Germinal center (tissue), 1 donor: ENCODE measurements at places on chromosomes 12 and 14.

- no peak for DNase-seq
Measured at GRCh38 chr14:40467969-40468368, 1035.7 kb upstream of the FBXO33 start.

DNA sequence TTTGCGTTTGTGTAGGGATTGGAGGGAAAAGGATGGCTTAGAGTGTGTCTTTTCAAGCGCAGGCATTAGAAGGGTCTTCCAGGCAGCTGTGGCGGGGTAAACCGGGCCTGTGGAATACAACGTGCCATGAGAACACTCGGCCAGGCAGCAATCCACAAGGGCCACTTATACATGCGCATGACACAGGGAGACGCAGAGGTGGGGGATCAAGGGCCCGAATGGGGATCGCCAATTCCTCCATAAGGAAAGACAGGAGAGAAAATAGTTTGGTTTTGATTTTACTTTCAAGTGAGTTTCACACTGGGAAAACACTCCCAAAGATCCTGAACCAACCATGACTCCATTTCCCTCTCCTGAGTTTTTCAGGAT is 71.6 kb downstream of the SPRING1 start:
- no peak for DNase-seq

DNA sequence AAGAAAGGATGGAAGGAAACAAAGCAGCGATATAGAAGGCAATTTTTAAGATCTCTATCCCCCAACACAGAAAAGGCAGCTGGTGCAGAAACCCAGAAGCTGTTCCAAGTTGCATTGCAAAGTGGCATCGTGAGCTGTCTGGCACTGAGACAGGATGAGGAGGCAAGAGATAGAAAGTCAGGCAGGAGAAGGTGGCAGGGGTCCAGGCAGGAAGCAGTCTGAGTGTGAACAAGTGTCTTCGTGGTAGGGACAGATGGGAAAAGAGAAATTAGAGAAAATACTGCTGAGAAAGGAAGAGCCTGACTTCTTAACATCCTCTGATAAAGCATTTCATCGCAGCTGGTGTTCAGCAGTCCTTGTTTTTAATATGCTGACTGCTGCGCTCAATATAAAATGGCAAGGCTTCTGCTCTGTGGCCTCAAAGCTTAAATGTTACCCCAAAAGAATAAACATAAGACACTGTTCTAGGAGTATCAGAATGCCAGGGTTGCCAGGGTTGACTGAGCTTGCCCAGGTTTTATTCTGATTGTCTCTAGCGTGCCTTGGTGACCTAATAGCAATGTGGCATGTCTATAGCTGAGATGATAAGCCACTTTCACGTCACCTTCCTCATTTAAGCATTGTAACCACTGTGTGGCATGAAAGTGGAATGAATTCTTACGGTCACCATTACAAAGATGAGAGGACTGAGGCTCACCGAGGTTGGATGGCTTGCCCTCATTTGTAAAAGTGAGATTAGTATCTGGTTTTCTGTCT is 397.6 kb downstream of the NUAK1 start:
- DNase-seq, result no peak

- DNase-seq, result no peak
Measured at GRCh38 chr12:92360543-92360942, 214.9 kb upstream of the BTG1 start.

- no peak for DNase-seq
Measured at GRCh38 chr12:110585231-110585799, 2.2 kb upstream of the PPTC7 start.

DNA sequence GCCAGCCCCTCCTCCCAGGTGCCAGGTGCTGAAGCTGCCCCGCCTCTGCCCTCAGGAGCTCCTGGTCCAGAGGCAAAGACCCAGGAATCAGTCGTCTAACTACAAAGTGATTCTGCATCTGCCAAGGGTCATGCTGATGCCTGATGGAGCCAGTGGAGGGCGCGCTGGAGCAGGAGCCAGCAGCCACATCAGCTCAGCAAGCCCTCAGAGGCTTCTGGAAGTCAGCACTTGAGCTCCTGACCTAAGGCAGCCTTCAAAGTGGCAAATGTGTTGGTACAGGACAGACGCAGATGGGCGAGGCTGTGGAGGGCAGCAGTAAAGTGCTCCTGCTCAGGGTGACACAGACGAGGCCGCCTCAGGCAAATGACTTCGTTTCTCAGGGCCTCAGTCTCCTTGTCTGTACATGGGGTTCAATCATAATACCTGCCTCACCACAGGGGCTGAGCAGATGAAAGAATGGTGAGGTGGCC is 10.9 kb downstream of the C12orf43 start:
- peak; percentile 19 for DNase-seq

- DNase-seq, result no peak
Measured at GRCh38 chr14:42719391-42719790, 1112.7 kb downstream of the LRFN5 start.

DNA sequence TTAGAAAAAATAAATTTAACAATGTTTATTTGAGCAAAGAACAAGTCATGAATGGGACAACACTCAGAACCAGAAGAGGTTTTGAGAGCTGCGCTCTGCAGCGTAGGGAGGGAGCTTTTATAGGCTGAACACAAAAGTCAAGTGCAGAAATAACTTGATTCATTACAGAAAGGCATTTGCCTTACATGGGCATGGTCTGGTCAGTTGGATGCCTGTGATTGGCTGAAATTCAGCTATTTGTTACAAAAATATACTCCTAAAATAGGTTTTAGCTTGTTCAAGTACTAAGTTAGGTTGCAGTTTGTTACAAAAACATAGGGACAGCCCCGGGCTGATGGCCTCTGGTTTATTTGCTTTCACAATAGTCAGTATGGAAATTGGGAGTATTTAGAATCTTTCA is 118.0 kb downstream of the NUAK1 start:
- DNase-seq, result no peak

DNA sequence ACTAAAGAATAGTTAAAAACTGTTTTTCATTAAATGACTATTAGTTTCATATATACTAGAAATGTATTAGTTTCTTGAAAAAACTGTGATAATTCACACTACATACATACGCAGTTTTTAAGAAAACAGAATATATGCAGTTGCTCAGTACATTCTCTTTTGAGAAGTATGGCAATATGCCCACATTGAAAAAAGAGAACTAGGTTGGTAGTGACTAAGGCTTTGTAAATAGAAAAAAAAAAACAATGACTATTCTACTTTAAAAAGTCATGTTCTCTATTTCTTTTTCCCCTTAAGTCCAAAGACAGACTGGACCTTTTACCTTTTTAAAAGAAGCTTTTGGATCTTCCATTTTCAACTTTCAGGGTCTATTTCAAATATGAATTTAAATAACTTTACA is 25.0 kb downstream of the SNX6 start:
- no peak for DNase-seq

DNA sequence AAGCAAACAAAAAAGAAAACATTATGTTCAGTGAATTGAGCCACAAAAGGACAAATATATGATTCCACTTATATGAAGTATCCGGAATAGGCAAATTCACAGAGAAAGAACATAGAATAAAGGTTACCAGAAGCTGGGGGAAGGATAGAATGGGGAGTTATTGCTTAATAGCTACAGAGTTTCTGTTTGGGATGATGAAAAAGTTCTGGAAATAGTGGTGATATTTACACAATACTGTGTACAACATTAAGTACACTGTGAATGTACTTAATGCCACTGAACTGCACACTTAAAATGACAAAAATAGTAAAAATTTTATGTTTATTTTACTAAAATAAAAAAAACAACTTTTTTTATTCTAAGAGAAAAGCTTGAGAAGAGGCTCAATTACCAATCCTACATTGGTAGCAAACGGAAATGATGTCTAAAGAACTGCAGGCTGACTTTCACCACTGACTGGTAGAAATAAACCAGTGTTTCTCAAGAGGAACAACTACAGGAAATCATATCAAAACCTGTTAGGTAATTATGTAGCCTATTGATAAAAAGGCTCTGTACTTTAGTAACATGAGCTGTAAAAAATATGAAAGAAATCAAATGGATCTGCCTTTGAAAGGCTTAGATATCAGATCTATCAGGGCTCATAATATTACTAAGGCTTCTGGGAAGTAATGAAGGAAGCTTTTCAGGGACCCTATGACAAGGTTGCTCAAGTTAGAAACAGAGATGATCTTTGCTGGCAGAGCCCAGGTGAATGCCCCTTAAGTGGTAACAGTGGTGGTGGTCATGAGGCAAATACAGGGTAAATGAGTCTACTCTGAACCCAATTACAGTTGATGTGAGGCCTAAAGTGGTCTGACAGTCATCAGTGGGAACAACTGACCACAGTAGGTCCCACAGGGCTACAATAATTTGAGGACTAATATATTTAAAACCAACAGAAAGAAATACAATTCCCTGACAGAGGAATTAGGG is 41.3 kb downstream of the BAZ1A start:
- no peak for DNase-seq

- peak; percentile 10 for DNase-seq
Measured at GRCh38 chr14:34981743-34982420, 910 bp upstream of the SRP54 start.

DNA sequence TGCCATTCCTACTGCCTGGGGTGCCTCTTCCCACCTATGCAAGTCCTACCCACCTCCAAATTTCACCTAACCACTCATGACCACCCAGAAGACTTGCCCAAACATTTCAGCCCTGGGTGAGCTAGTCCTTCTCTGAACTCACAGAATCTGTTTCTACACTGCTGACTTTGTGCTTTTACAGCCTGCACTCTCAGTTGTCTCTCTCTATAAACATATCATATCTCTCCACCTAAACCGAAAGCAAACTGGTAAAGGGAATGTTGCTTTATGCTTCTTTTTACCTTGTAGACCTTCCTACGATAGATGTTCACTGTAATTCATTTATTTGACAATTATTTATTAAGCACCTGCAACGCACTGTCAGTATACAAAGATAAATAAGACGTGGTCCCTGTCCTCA is 38.1 kb upstream of the RNASE3 start:
- no peak for DNase-seq

- DNase-seq, result no peak
Measured at GRCh38 chr12:96882862-96883261, 24.2 kb upstream of the NEDD1 start.

DNA sequence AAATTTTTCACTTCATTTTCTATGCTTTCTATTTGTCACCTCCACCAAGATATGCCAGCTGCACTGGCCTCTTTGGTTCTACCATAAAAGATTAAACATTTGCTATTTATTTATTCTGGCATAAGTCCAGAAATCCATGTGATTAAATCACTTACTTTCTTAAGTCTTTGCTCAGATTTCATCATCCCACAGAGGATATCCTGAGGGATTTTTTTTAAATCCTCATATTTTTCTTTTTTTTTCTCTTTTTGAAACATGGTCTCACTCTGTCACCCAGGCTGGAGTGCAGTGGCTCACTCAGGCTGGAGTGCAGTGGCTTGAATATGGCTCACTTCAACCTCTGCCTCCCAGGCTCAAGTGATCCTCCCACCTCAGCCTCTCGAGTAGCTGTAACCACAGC is 645.4 kb upstream of the ATXN7L3B start:
- DNase-seq, result no peak

DNA sequence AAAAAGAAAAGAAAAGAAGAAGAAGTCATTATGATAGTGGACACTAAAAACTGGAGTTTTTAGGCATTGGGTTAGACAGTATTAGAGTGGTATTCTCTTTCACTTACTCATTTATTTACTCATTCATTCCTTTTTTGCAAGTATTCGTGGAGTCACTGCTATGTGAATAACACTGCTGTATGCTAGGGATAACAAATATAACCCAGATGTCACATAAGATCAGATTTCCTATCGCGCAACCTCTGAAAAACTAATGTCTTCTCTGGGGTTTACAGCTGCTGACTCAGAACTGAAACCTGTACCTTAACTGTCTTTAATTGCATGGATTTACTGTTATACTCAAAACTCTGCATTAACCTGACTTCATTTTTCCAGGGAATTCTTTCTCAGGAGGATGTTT is 353.7 kb downstream of the LRIG3 start:
- no peak for DNase-seq

- DNase-seq, result no peak
Measured at GRCh38 chr12:94793191-94793595, 142.8 kb upstream of the TMCC3 start.

- DNase-seq, result no peak
Measured at GRCh38 chr14:98847521-98848468, 424.2 kb downstream of the BCL11B start.

GRCh38 chr14:56324454-56324853 is 206.2 kb downstream of the PELI2 start:
- DNase-seq, result no peak

DNA sequence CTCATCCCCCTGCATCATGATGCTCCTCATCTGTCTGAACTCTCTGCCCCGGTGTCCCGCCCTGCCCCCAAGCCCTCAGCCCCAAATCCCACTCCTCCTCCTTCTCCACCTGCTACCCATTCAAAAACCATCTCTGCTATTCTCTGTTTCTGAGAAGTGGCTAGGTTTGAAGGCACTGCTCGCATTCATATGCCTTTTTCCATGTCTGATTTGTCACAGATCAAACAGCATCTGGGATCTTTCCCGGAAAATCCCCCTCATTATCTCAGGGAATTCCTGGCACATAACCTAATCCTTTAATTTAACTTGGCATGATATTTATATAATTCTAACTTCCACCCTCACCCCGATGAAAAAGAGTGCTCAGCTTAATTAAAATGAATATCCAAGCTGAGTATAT is 3.3 kb upstream of the ADAM20 start:
- DNase-seq, result no peak

DNA sequence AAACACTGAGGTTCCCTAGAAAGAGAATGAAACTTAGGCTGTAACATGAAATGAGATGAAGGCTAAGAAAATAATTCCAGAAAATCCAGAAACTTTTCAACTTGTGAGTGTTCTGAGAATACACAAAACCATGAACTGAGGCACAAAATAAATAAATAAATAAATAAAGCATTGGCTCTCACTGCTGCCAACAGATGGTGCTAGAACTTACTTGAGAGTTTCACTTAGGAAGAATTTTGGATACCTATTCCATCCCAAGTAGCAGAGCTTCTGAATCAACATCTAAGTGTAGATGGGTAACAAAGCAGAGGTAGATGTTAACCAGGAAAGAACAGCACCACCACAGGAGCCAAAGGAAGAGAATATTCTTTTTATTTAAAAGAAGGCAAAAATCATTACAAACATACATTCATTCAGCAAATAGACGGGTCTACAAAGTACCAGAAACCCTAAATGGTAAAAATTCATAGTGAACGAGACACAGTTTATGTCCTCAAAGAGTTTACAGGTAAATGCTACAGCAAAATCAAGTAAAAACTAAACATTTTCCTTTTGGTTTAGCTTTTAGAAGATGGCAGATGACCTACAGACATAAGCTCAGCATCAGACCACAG is 16.7 kb downstream of the EPS8 start:
- no peak for DNase-seq

GRCh38 chr14:70237710-70238109 is 49.0 kb upstream of the SLC8A3 start:
- no peak for DNase-seq

- DNase-seq, result no peak
Measured at GRCh38 chr12:98587084-98587483, 6.4 kb upstream of the SLC25A3 start.

DNA sequence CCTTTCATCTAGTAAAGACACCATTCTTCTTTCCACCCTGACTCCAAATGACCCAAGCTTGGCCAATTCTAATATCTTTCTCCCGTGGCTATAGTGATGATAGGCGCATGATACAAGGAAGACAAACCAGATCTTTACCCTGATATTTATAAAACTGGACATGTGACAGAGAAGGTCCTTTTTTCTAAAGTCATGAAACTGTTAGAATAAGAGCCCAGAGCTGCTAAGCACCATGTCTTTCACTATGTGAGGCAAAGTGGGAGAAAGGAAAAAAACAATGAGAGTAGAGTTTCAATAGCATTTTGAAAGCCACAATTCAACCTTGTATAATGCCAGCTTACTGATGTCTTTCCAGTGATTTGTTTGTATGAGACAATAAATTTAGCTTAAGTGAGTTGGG is 212.4 kb downstream of the RASSF9 start:
- DNase-seq, result no peak

GRCh38 chr12:54215989-54216796 is 27.4 kb upstream of the SMUG1 start:
- peak; percentile 20 for DNase-seq
